ENCODE measurements at places on chromosomes 5 and 9.

GRCh38 chr5:119285070-119285916 lies 70.5 kb upstream of the TNFAIP8 start:
- DNase-seq: no peak

- no peak for DNase-seq
Observed at GRCh38 chr5:59905188-59905587, 11.7 kb upstream of the PDE4D start.

GRCh38 chr9:94449486-94449885 lies 105.4 kb upstream of the PCAT7 start:
- DNase-seq: no peak

GRCh38 chr5:173953528-173954090 lies 35.4 kb upstream of the C5orf47 start:
- no peak for DNase-seq

DNA sequence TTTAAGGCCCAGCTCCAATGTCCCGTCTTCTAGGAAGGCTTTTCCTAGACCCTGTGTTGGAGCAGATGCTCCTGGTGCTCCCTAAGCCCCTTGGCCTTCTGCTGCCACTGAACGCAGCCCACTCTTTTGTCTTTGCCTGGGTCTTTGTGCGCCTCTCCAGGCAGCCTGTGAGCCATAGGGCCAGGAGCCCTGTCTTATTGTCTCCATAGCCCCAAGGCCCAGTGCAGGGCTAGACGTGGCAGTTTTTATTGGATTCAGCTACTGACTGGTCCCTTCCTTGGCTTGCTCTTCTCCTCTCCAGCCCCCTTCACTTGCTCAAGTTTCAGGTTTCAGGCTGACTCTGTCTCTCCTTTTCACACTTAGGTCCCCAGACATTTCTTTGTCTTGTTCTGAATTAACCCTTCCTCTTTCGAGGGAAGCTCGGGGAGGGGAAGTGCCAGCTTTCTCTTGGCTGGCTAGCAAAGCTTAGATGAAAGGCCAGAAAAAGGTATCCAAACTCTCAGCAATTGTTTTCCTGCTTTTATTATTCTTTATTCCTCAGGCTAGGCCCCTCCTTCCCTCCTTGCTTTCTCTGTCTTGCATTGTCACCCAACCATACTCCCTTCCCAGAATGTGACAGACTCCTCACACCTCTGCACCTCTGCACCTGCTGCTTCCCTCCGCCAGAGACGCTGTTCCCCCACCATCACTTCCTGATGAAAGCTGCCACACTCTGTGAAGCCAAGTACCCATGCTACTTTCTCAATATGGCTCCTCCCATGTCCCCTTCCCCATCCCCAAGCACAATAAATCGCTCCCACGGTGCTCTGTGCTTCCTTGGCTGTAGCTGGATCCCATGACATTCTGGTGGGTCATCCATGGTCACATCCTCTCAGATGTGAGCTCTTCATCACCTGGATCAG lies 101.6 kb upstream of the CPEB4 start:
- DNase-seq: no peak

DNA sequence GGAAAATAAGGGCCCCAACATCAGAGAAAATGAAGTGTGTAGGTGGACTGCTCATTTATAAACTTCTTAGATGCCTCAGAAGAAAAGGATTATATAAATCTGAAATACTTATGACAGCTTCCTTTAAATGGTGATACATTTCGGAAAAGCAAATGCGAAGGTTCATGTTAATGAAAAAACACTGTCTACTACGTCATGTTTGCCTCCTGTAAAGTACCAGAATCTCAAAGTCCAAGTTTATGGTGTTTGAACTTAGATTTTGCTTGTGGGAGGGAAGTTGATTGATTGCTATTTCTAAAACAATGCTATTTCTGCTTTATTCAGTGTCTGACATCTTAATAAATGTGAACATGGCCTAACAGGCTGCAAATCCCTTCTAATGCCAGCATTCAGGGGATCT lies 514.6 kb downstream of the ZNF608 start:
- no peak for DNase-seq

GRCh38 chr5:60077292-60077691 lies 183.8 kb upstream of the PDE4D start:
- no peak for DNase-seq

GRCh38 chr9:81819155-81819554 lies 109.1 kb upstream of the SPATA31D4 start:
- DNase-seq: no peak

DNA sequence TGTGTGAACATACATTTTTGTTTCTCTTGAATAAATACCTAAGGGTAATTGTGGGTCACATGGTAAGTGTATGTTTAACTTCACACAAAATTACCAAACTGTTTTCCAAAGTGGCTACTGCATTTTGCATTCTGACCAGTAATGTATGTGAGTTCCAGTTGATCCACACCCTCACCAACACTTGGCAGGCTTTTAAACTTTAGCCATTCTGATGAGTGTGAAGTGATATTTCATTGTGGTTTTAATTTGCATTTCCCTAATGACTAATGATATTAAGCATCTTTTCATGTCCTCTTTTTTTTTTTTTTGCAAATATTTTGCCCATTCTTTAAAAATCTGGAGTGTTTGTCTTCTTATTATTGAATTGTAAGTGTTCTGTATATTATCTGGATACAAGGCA lies 53.5 kb upstream of the MAST4 start:
- no peak for DNase-seq

All from NCI-H524 treated with DMSO at 0.1 percent for 48 hours (cell line).